ENCODE measurements at places on chromosomes 5 and 9.

GRCh38 chr5:155380480-155380879, 366.9 kb downstream of the KIF4B start:
- no peaks in the 10 kb centered on the region for H3K27me3 ChIP-seq
- H3K4me3 ChIP-seq, result no peak overlapping the region
- H3K4me1 ChIP-seq, result no peaks in the 10 kb centered on the region
- DNase-seq, result no peak

DNA sequence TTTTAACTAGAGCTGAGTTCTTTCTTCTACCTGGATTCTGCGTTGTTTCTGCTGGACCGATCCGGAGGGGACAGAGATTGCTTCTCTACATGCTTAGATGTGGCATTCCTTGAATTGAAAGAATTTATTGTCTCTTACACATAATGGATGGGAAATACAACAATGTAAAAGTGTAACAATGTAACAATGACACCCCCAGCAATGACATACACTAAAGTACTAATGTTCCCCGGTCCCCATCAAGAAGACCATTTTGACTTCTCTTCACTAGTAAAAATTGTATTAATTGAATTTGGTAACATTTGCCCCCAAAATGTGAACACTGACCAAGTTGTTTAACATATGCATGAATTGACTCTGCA, 760.2 kb downstream of the TAF11L14 start:
- H3K36me3 ChIP-seq, result no peaks in the 10 kb centered on the region
- DNase-seq, result no peak
- no peak overlapping the region for H3K27ac ChIP-seq
- no peaks in the 10 kb centered on the region for H3K27me3 ChIP-seq
- H3K4me1 ChIP-seq, result no peaks in the 10 kb centered on the region
- H3K4me3 ChIP-seq, result no peak overlapping the region

GRCh38 chr9:18605766-18606180, 131.8 kb downstream of the ADAMTSL1 start:
- H3K4me3 ChIP-seq, result no peak overlapping the region
- no peak for DNase-seq
- no peaks in the 10 kb centered on the region for H3K4me1 ChIP-seq
- no peaks in the 10 kb centered on the region for H3K36me3 ChIP-seq

DNA sequence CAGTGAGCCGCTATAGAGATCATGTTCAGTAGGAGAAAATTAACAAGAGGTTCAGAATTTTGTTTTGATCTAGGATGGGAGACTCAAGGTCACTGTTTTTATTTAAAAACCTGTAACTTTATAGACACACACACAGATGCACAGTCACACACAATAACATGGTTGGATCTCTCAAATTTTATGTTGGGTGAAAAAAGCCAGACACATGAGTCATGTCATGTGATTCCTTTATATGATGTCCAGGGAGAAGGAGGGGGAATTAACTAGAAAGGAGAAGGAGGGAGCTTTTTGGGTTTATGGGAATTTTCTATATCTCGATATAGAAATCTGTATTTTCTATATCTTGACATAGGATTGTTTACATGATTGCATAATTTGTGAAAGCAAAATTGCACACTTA, 17.1 kb downstream of the C6 start:
- no peaks in the 10 kb centered on the region for H3K36me3 ChIP-seq
- H3K4me1 ChIP-seq, result no peaks in the 10 kb centered on the region
- no peaks in the 10 kb centered on the region for H3K27me3 ChIP-seq
- DNase-seq, result no peak
- no peak overlapping the region for H3K27ac ChIP-seq

- no peaks in the 10 kb centered on the region for H3K36me3 ChIP-seq
- no peak for DNase-seq
Measured at GRCh38 chr9:117825609-117826347, 121.6 kb downstream of the TLR4 start.

DNA sequence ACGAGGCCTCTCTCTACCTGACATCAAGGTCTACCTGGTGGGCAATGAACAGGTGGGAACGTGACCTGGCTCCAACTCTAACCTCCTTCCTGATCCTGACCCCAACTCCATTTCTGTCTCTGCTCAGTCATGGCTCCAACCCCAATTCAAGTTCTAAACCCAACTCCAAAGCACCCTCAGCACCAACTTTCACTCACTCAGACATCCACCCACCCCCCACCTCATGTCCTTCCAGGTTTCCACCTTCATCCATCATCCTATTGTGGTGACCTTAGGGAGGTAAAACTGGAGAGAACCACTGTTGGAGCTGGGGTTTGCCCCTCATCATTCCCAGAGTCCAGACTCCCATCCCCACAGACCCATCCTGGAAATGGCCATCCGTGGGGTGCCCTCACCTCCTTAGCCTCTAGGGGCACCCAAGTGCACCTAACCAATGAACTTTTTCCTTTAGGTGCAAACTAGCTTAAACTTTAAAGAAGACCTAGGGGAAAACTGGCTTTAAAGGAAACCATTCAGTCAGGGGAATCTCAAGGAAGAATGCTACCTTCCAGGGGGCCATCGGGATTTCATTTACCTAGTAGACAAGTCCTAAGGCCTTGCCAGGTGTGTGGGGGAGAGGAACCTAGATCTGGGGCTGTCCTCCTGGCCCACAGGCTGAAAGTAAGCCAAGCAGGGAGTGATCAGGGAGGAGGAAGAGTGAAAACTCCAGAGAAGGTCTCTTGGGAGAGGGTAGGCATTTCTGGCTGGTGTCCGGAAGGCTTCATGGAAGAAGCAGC, 11.3 kb downstream of the RGS14 start:
- H3K27ac ChIP-seq, result 0 out of 2 replicates have a peak overlapping the region, but pooled peaks have one; percentile 7
- H3K4me1 ChIP-seq, result peaks cover 15% of the 10 kb centered on the region
- peaks cover 4% of the 10 kb centered on the region for H3K36me3 ChIP-seq
- no peaks in the 10 kb centered on the region for H3K27me3 ChIP-seq
- no peak overlapping the region for H3K4me3 ChIP-seq
- peak; percentile 76 for DNase-seq

All from Karpas-422 (cell line).